H54 (cell line): ENCODE measurements at places on chromosomes 2 and 18.
A peak's percentile ranks its signal among the peaks of the same experiment; 100 is the strongest.

DNA sequence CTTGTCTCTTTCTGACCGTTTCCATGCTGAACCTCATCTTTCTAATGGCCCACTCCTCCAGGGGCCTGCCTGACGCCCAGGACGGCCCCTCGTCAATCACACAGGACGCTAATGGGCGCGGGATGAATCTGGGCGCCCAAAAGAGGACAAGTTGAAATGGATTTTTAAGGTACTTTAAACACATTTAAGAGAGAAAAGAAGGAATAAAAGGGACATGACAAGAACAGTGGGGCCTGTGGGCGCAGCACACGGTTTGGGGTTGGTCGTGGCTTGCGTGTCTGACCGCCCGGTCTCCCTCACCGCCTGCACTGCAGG, 607 bp upstream of the UBE2F start:
- DNase-seq, result no peak

DNA sequence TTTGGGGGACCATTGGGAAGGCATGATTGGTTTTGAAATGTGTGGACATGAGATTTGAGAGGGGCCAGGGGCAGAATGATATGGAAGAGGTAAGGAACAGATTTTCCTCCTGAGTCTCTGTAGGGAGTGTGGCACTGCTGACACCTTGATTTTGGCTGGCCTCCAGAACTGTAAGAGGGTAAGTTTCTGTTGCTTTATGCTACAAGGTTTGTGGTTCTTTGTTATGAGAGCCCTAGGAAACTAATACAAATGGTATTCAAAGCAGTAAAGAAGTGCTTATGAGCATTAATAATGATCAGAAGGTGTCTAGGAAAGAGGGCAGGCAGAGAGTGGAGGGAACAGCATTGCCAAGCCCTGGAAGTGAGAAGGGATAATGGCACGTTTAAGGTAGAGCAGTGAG, 574.3 kb upstream of the NXPH2 start:
- DNase-seq, result no peak

DNA sequence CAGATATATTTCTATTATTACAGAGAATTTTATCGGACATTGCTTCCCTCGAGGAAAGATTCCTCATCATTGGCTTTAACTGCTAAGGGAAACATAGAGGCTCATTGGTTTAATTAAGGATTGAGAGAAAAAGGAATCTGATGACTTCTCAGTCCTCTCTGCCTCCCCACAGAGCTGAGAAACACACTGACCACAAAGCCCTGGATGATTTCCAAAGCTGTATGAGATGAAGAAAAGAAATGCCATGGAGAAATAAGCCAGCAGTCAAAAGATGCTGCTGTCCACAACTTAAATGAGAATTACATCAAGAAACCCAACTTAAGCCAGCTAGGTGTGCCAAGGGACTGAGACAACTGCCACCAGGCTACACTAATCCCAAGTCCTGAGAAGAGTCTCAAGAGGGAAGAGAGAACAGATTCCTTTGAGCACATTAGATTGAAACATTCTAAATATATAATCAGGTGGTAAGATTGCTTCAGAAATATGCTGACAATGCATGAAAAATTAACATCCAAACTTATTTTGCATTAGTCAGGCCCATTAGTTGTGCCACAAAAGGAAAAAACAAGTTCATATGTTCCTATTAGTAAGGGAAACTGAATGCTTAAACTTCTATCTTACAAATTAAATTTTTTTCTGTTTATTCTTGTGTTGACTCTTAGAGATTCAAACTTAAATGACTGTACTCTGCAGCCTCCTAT, 308.1 kb upstream of the CYRIA start:
- DNase-seq, result no peak

DNA sequence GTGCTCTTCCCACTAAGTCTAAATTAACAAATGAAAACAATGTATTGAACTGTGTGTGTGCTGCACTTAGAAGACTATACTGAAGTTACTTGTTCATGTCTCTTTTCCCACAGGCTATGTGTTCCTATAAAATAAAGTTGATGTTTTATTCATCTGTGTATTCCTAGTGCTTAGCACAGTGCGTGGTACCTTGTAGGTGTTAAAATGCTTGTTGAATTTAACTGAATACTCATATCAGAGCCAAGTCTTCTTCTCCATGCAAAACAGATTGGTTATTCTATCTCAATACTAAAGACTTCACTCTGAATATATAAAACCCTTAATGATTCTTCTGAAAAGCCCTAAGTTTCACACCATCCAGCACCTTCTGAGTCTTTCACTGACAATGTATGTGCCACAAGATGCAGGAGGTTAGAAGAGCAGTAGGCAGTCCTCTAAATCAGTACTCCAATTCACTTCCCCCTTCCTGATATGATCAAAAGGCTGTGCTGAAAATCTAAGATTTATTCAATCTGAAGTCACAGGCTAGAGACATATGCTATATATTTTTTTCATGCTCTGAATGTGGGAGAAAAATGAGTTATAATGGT, 231.7 kb upstream of the CCDC150 start:
- DNase-seq, result no peak

DNA sequence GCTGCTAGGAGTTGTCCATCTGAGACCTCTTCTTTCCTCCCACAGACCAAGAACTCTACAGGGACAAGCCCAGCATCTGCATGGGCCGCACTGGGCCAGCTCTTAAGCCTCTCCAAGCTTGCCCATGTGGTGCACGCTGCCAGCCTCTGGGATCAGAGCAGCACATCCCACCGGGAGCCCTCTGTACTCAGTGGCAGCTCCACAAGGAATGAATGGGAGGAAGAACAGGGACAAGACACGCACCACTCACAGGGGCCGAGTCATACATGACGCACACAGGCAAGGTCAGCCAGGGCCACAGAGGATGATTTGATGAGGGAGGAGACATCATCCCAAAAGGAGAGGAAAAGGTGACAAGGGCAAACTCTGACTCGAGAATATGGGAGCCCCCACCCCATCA, 268.3 kb downstream of the KLHL29 start:
- DNase-seq, result no peak

- no peak for DNase-seq
These were observed 155.3 kb downstream of the RAD51AP2 start for GRCh38 chr2:17362956-17363355.

GRCh38 chr2:70775141-70775540, 7.1 kb upstream of the ADD2 start:
- DNase-seq, result no peak

GRCh38 chr2:217652761-217653639, 349.8 kb downstream of the TNS1 start:
- peak; percentile 40 for DNase-seq

DNA sequence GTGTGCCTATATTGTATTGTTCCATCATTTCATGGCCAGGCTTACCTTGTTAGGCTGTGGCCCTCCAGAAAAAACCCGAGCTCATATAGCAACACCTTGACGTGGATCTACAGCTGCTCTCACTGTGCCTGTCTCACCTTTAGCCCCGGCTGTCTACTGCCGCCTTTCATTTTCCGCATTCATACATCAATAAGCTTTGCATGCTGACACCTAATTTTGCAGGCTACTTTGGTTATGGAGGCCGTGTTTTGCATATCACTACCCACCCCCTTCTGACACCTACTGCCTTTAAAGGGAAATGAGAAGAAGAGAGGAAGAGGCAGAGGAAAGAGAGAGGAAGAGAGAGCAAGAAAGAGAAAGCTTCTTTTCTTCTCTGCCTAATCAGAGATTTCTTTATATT, 702.9 kb downstream of the BCL11A start:
- DNase-seq, result no peak

GRCh38 chr2:106057206-106057605, 136.9 kb downstream of the UXS1 start:
- DNase-seq, result peak; percentile 34

- DNase-seq, result no peak
These were observed 25.4 kb upstream of the ST3GAL5 start for GRCh38 chr2:85913884-85914881.

- peak; percentile 62 for DNase-seq
These were observed 120.5 kb downstream of the AGAP1 start for GRCh38 chr2:235614176-235614860.

- DNase-seq, result peak; percentile 30
These were observed 36.6 kb downstream of the FEZ2 start for GRCh38 chr2:36561237-36561944.

- DNase-seq, result no peak
These were observed 81.1 kb upstream of the NYAP2 start for GRCh38 chr2:225318440-225318839.

GRCh38 chr2:232894746-232895145, 24.7 kb downstream of the SNORC start:
- no peak for DNase-seq

- no peak for DNase-seq
These were observed 12.6 kb upstream of the GALM start for GRCh38 chr2:38653380-38653714.

DNA sequence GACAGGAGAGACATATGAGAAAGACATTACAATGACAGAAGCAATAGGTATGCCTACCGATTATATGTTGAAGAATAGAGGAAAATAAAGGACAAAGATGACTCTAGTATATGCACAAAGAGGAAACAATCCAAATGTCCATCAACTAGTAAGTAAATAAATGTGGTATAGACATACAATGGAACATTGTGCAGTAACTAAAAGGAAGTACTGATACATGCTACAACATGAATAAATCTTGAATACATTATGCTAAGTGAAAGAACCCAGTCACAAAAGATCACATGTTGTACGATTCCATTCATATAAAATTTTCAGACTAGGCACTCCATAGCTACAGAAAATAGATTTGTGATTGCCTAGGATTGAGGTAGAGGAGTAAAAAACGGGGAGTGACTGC, 28.5 kb upstream of the PGAP1 start:
- DNase-seq, result no peak

DNA sequence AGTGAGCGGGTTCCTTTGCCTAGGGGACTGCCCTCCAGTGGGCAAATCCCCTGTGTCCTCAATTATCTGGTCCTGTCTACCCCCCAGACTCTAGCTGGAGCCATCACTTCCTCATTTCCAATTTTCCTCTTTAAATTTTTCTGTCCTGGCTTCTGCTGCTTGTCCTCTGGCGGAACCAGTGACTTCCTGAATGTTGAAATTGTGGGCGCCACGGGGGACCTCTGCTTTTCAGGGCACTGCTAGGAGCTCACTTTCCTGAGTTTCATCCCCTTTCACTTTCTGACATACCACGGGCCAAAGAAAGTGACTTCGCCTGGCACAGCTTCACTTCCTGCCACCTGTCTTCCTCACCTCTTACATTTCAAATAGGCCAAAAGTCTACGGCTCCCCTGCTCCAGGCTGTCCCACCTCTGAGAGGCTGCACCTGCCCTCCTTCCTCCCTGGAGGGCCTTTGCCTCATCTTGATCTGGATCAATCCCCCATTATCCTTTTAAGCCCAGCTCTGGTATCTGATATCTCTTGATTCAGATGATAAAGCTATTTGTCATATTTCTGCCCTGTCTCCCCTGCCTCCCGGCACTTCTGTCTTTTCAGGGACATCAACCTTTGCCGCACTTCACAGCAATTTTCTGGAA, 1.4 kb upstream of the MARCO start:
- no peak for DNase-seq

GRCh38 chr2:66235428-66235827, 199.5 kb upstream of the MEIS1 start:
- no peak for DNase-seq

DNA sequence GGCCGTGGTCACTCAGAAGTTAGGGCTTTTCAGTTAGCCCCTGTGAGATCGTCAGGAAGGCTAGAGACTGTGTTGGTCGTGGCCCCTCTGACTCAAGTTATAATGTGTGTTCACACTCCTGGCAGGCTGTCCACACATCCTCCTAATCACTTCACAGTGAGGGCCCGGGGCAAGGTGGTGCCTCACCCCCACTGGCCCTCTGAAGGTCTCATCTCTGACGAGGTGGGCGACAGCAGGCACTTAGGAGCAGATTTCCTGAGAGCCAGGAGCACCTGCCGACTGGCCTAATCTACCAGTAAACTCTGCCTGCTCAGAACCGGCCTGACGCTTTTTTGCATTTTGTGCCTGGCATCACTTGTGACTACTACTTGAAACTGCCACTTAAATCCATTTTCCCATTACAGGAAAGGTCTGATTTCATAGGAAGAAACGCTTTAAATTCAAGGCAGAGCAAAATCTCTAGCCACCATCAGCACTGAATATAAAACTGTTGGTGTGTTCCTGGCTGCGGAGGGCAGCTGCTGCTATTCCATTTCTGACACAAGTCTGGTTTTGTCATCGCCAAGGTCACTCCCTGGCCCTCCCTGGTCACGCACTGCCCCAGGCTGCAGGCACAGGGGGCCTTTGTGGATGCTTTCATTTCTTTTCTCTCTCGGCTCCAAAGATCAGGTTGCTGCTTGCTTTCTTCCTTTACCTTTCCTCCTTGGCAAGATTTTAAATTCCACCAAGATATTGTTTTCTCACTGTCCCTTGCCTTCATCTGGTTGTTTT, 48.0 kb downstream of the RAB12 start:
- no peak for DNase-seq

GRCh38 chr2:206727287-206727686, 9.1 kb upstream of the DYTN start:
- DNase-seq, result no peak

DNA sequence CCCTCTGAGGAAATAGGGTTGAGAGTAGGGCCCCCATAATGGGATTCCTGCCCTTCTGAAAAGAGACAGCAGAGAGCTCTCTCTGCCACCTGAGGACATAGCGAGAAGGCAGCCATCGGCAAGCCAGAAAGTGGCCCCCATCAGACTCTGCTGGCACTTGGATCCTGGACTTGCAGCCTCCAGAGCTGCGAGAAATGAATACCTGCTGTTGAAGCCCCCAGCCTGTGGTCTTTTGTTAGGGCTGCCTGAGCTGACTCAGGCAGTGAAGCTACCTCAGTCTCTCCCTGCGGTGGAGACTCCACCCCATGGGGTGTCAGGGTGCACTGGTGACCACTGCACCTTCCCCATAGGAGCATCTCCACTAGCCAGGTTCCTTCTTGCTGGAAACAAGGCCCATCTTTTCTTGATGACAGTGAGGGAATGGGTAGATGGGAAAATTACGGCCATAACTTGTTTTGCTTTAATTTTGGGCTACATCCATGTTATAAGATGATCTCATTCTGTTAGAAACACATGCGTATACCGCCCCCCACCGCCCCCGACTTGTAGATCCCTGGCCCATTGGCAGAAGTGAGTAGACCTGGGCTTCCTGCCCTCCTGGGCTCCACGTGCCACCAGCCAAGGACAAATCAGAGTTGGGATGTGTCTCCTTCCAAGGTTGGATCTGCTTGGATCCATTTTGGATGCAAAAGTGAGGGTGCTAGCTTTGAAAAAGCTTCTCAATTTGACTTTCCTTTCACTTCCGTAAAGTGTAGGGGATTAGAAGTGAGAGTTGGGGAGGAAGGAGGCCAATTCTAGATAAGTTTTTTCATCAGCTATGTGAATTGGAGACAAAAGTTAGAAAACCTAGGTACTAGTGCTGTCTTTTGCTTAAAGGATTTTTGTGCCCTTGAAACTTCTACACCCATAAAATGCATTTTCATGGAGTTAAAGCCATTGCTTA, 42.9 kb downstream of the NCK2 start:
- no peak for DNase-seq

DNA sequence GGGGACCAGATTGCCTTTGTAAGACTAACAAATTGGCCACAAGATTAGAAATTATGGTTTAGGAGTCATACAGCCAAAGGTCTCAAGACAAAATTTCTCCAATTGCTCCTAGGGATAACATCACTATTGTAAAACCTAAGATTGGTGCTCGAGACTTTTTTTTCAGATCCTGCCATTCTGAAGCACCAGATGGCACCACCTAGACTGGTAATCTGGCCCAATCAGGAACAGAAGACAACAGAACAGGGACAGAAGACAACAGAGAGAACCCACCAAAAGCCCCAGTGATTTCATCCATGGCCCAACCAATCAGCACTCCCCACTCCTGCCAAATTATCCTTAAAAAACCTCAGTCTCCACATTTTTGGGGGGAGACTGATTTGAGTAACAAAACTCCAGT, 66.8 kb downstream of the LINC00305 start:
- no peak for DNase-seq

GRCh38 chr2:39743269-39743776, 35.7 kb downstream of the THUMPD2 start:
- no peak for DNase-seq
